Fibroblast of the conjunctiva (primary cell): ENCODE measurements at places on chromosomes 3 and 15.

DNA sequence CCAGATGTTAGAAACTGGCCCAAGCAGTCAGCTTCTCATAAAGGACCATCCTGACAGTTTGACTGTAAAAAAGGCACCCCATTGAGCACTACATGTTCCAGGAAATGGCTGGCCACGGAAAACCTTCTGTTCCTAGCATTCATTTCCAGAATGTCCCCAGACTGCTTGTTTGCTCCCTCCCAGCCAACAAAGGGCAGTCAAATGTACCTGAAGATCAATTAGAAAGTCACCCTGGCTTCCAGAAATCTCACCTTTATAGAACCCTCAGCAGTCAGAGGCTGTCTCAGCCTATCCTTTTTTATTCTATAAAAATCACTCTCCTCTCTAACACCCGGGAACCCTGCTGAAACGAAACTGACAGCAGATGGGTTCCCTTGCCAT lies 784 bp upstream of the SAMMSON start:
- no peak for DNase-seq

DNA sequence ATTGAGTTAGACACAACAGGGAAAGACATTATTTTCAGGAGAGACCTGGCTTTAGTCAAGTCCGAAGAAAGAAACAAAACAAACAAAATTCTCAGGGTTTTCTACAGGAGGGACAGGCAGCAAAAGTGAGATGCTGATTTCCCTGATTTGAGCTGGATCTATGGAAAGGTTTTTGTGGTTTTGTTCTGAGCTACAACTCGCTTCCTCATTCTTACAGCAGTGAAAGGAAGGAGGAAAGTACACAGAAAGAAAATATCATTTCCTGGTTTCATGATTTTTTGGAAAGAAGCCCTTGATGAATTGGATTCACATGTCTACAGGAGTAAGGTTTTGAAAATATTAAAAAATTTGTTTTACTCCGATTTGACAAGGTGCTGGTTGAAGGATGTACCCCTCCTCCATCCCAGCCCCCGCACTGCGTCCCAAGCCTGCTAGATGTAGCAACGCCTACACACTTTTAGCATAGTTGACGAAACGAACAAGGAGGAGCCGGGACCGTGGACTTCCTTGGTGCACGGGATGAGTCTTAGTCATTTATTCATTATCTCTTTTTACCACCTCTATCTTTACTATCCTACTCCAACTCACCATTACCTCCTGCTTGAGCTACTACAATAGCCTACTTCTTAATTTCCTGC lies 10.8 kb downstream of the PRICKLE2 start:
- peak; percentile 32 for DNase-seq

DNA sequence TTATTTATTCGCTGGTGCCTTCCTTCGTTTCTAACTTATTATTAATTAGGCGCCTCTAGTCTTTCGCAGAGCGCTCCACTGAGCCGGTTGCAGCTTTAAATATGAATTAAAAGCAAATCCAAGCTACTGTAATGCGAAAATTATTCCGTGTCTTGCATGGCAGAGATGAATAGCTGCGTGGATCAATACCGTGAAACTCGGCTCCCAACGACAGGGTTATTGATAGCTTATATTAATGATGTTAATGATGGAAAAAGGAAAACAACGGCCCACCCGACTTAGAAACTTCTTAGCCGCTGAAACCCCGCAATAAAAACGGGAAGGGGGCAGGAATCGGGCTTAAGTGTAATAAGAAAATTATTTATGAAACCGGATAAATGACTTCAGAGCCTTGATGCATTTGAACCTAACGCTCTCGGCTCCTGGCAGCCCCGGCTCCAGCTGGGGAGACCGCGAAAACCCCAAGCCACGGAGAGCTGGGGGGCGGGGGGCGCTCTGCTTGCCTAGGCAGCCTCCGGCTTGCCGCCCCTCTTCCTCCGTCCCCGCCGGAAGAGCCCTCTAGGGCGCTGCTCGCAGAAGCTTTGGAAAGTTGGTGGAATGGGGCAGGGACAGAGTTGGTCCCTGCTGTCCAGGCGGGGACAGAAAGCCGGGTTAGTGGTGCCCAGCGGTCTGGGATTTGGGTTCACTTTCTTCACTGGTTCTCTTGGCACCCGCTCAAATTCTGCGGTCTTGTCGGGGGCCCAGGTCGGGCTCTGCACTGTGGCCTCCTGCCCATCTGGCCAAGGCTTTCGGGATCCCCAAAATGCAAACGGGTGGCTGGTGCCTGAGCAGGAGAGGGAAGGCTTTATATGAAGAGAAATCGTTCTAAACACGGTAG lies 7.7 kb upstream of the ONECUT1 start:
- no peak for DNase-seq

DNA sequence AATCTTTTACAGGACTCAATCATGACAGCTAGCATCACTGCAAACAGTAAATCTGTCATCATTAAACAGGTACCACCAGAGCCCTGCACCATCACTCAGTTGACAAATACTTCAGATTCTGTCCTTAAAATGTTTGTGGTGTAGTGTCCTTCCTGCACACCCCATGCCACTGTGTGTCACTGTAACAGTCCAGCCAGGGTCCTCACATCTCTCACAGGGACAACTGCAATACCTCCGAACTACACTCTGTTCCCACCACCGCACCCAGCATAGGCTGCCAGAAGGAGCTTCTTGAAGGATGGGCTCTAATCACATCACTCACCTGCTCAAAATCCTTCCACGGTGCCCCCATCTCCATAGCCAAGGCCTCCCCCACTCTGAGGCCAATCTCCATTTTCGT lies 90.2 kb upstream of the FGF12 start:
- no peak for DNase-seq

GRCh38 chr3:149163066-149163465 lies 33.6 kb downstream of the HPS3 start:
- DNase-seq, result no peak

- DNase-seq, result no peak
These were observed 207.3 kb downstream of the ARRDC4 start for GRCh38 chr15:98167722-98168268.

DNA sequence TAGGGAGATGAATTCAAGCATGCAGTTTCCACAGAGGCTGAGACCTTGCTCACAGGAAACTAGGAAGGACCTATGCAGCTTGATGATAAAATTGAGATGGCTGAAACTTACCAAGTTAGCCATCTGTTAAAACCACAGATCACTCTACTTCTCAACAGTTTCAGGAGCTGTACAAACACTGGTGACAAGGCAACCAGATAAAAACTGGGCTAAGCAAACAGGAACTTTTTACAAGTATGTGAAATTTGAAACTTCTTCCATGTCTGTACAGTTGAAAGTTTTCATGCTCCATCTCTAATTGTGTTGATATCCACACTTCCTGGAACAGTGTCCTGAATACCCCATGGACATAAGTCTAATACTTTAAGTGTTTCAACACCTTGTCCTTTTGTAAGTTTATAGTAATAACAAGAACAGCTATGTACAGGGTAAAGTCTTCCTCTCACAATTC lies 78.2 kb downstream of the FAIM start:
- peak; percentile 30 for DNase-seq

- peak; percentile 95 for DNase-seq
These were observed 300.4 kb upstream of the RASGRP1 start for GRCh38 chr15:38864827-38865581.

DNA sequence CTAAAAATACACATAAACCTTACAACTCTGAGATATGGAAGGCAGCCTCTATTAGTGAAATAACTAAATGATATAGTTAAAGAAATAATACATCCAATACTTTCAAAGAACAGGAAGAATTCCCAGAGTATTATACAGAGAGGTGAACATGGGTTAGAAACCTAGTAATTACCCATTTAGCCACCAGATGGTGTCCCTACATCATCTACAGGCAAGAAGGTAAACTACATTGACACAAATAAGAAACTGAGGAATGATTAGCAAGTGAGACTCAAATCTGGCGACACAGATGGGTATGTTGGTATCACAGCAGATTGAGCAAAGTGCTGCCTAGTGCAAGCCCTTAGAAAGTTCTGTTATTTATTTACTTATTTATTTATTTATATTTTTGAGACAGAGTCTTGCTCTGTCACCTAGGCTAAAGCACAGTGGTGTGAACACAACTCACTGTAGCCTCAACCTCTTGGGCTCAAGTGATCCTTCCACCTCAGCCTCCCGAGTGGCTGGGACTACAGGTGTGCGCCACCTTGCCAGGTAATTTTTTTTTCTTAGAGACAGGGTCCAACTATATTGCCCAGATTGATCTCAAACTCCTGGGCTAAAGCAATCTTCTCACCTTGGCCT lies 28.2 kb downstream of the NEK4 start:
- DNase-seq, result no peak

DNA sequence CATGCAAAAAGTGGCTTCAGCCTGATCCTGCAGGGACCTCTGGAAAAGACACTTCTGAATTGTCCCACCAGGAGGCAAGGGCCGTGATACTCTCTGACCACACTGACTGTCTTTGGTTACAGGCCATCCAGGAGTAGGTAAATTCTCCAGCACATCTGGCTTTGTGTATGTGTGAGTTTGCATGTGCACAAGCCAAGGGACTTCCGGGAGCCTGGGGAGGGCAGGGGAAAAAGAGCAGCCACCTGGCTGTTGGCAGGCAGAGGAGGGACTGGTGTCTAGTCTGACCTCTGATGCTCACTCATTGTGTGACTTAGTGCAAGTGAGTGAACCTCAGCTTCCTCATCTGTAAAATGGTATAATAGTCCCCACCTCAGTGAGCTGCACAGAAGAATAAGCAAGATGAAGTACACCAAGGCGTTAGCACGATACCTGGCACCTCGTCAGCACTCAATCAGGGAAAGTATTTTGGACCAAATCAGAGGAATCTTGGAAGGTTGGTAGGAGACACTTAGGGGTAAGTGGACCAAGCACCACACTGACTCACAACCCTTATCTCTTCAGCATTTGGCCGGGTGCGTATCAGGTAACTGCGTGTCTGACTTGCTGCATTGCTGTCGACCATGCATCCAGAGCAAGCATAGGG lies 19.1 kb downstream of the KLHL6 start:
- DNase-seq, result no peak

GRCh38 chr3:71413572-71413971 lies 170.0 kb downstream of the FOXP1 start:
- DNase-seq, result no peak

GRCh38 chr3:141690431-141691072 lies 47.5 kb upstream of the RNF7 start:
- DNase-seq, result no peak

GRCh38 chr3:117656391-117656790 lies 946.8 kb downstream of the TUSC7 start:
- peak; percentile 5 for DNase-seq

GRCh38 chr15:73633991-73634495 lies 854 bp upstream of the NPTN start:
- peak; percentile 88 for DNase-seq

DNA sequence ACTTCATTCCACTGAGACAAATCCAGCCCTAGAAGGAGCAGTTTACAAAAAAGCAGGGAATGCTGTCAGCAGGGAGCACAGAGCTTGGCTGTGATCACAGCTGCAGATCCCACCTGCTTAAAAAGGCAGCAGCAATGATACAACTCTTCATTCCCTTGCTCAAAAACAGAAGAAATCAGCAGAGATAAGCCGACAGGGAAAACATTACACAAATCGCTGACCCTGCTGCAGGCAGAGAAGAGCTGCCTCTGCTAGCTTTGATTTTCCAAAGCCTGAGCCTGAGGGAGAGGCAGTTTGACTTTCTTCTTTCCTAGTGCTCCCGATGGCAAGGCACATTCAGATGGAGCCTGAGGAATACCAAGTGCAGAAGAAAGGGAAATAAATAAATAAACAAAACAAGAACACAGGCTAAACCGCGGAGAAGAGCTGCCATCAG lies 80.2 kb downstream of the SHQ1 start:
- DNase-seq, result no peak

DNA sequence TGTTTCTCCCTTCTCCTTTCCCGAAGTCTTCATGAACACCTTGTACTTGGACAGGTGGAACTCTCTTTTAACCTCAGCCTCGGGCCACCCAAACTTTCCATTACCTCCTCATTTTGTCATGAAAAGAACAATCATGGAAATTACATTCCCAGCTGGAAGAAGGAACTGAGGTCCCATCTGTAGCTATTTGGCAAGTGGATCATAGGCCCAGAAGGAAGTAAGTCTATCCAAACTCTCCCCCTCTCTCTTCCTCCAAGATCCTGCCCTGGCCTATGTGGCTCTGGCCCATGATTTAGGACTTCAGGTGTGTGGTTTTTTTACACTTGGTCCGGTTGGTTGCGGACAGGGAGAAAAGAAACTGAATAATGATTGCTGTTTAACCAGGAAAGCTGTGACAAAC lies 44.1 kb downstream of the ITGB5 start:
- no peak for DNase-seq

- no peak for DNase-seq
These were observed 235.6 kb downstream of the SV2B start for GRCh38 chr15:91335702-91336101.

DNA sequence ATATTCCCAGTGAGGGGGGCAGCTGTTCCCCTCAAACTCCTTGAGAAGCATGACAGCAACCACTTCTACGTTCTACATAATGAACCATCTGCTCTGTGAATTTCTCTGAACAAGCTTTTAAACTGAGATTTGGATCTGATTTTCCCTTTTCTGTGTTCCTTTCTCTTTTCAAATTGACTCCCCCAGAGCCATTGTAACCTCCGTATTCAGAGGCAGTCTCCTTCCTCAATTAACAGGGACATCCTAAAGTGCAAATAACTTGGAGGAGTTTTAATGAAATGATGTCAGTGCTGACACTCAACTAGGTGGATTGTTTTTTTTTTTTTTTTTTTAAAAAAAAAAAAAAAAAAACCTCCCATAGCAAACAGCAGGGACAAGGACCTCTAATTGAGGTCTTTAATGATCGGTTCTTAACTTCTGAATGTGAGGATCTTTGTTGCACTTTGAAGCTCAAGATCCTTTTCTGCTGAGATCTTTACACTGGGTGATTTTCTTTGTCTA lies 48.8 kb downstream of the ADAMTS9 start:
- DNase-seq, result no peak

- no peak for DNase-seq
These were observed 43.6 kb upstream of the PLCL2 start for GRCh38 chr3:16841041-16841753.

DNA sequence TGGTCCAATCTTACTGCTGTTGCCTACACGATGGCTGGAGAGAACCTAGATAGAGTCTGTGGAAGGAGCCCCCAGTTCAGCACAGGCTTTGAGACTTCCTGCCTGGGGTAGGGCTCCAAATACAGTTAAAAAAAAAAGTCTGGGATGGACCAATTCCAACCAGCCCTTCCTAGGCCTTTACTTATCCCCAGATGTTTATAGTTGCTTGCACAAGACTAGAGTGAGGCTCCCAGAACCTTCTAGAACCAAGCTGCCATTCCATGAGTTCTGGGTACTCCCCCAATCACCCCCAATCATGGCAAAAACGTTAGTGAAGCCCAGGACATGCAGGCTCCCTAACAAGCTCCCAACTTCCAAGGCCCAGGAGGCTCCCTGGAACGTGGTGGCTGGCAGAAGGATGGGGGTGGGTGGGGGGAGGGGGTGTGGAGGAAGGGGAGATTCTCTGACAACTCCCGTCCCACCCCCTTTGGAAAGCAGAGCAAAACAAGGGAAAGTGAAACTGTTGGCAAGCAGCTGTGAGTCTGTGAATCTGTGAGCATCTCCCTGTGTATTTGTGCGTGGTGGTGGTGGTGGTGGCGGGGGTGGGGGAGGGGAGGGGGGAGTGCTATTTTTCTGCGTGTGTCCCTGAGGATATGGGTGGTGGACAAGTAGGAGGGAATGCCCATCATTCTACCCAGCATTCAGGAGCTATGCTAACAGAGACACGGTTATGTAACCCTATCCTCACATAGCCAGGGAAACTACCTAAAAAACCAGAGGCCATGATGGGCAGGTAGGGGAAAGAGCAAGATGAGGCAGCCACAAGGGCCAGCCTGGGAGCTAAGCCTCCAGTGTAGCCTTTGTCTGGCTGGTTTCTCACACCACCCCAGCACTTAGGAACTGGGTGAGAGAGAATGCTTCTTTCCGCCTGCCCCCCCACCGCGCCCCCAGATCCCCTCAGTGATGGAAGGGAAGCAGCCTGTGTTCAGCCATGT lies 2.0 kb downstream of the MST1R start:
- DNase-seq, result no peak
